Stimulated activated CD4-positive, alpha-beta T cell treated with anti-CD3 and anti-CD28 coated beads, Interleukin-15, amount 100 ng/mL, for 24 hours (primary cell): ENCODE measurements at places on chromosomes 5 and 9.

- no peak for DNase-seq
Measured at GRCh38 chr5:41246376-41246775, 33.0 kb upstream of the C6 start.

- DNase-seq: no peak
Measured at GRCh38 chr9:2132484-2133082, 117.4 kb downstream of the SMARCA2 start.

DNA sequence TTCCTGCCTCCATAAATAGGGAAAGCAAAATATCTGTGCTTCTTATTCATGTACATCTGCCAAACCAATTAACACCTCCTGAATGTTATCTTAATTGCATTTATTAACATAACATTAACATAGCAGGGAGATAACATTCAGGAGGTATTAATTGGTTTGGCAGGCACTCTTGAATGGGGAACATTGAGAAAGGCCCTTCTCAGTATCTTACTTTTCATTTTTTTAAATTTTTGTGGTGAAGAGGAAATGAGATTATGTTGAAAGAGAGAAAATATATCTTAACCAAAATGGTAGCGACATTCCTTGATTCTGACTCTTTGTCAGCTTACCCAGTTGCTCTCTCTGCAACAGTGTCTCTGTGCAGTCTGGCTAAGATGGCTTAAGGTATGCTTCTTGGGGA lies 100.4 kb upstream of the TLE1 start:
- no peak for DNase-seq

GRCh38 chr9:123536455-123536868 lies 180.5 kb downstream of the CRB2 start:
- no peak for DNase-seq

DNA sequence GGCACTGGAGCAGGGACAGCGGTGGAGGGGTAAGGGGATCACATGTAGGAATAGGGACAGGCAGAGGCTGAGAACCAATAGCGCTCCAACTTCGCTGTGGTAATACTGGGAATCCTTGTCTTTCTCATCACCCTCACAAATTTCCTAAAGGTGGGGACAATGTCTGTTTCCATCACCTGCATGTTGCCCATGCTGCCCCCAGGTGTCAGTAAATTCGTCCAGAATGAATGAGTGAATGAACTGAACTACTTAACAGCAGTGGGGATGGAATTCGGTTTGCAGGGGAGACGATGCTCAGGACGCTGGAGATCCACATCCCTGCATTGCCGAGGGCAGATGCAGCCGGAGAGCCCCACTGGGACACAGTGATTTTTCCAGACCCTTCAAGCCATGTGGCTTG lies 129.9 kb downstream of the PDZD2 start:
- no peak for DNase-seq

DNA sequence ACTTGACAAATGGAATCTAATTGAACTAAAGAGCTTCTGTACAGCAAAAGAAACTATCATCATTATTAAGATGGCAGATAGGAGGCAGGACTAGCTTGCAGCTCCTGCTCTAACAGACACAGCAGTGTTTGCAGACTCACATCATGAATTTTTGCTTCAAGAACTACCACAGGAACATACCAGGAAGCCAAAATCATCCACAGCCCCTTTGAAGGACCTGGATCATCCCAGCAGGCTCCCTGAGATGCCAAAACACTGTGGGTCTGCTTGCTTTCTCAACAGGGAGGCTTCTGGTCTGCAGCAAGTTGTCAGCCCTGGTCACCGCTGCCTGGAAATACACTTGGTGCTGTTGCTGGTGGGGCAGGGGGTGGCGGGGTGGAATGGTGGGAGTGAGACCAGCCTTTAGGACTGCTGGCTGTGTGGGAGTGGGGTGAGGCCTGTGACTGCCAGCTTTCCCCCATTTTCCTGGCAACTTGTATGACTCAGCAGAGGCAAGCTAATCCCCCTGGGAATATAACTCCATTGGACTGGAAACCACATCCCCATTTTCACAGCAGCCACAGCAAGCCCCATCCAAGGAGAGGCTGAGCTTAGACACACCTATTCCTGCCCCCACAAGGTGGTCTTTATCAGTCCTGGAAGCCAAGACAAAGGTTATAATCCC lies 533.8 kb upstream of the CYLC2 start:
- no peak for DNase-seq

DNA sequence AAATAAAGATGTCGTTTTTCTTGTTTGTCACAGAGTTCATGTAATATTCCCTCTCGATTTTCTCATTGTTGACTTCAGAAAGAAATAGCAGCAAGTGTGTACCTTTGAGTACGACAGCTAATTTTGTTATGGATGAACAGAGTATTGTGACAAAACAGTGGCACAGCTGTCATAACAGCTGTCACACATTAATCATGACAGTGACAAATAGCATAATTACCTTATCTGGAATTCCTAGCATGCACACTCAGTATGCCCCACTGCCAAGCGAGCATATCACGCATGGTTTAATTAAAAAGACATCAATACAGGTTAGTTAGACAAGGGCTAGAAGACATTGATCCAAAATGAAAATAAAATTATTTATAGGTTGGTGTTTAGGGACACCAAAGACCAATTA lies 375.1 kb downstream of the SPATA31D1 start:
- no peak for DNase-seq

DNA sequence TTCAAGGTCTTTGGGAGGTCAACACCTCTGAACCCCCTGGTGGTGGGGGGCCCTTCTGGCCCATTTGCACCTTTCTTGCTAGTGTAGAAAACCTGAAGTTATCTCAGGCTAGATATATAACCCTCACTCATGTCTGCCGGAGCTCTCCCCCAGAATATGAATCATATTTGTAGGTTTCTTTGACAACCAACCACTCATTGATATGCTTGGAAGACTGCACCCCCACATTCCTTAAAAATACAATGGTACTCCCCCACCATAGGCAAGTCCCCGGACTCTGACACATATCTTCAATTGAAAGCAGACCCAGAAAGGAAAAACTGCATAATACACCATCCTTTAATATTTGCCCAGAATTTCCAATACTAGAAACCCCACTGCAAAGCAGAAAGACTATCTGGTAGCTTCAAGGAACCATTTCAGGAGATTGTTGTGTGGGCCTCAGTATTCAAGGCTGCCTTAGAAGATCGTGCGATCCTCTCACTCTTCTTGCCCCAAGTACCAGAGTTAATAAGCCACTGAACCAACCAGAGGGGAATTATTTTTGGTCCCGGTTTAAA lies 978 bp upstream of the UBE2B start:
- DNase-seq: peak; percentile 11

DNA sequence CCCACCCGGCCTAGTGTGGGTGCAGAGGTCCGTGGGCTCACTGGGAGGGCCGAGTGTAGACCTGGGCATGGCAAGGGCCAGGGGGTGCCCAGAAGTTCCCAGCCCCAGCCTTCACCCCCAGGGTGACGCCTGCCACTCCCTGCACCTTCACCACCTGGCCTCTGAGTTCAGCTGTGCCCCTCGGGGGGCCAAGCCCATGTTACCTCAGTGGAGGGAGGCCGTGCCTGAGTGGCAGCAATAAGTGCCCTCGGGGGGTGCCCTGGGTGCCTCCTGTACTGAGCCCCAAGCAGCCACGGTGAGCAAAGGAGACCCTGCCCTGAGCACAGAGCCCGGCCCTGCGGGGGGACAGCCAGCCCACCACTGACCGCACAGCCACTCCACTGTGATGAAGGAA lies 10.3 kb upstream of the FCN2 start:
- no peak for DNase-seq

DNA sequence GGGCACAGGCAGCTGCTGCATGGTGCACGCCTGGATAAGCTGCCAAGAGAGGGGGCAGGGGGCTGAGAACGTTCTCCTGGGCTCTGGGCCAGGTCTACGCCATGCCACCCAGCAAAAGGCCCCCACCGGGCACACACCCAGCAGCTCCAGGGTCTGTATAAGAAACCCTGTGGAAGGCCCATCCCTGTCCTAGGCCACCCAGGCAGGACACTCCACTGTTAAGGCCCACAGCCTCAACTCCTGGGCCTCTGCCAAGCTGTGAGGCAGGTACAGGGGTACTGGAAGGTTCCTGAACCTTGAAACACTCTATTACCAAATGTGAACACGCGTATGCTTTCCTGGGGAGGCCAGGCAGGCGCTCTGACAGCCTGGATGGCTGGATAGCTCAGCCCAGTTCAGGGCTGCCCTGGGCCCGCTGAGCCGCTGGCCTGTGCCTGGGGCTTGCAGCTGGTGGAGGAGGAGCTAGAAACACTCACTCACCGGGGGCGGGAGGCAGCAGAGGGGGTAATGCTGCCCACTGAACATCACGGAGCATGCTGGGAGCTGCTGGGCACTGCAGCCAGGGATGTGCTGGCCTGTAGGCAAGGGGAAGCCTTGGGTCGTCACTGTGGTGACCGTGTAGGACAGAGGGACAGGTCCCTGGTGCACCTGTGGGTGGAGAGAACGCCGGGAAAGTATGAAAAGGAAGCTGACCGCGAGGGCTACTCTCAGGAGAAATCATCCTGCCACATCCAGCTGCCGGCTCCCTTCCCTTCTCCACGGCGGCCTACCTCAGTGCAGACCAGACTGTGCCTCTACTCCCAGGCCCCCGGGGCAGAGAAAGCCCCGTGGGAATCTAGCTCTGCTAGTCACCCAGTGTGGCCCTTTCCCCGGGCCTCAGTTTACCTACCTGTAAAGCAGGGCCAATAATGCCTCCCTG lies 6.0 kb downstream of the RNF44 start:
- peak; percentile 57 for DNase-seq

DNA sequence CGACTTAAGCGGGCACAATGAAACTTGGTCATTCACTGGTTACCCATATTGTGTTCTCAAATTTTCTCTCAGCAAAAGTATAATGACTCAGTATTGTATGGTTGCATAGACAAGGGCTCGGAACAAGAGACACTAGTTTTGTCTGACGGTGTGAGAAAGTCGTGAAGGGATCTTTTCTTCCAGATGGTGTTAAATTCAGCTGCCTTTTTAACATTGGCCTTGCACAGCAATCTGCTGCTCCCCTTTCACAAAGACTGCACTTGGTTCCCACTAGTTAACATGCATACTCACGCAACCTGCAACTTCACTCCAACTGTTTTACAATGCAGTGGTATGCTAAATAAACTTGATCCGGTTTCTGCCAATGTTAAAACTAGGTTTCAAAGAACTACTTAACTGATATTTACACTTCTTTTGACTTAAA lies 219.2 kb downstream of the MEF2C start:
- no peak for DNase-seq

- no peak for DNase-seq
Measured at GRCh38 chr5:116492776-116493175, 81.8 kb downstream of the SEMA6A start.

GRCh38 chr9:136544548-136544963 lies 1.3 kb downstream of the NOTCH1 start:
- peak; percentile 81 for DNase-seq

DNA sequence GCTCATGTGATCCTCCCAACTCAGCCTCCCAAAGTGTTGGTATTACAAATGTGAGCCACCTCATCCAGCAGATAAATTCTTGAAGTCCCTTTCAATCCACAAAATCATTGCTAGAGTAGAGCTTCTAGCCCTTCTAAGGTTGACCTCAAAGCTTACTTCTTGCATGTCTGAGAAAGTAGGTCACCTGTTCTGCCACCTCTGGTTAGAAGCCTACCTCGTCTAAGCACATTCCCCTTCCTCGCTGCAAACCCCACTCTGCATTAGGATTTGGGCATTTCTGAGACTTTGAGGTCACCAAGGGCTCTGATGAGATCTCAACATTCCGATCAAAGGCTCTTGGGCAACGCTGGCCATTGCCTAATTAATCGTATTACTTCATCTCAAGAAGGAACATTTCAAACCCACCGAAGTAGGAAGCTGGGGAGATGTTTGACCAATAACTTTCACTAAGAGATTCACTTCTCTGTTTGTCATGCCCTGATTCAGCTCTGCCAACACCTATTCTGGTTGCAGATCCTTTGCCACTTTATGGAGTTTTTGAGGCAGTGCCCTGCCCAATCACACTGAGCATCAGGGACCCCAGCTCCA lies 8.6 kb downstream of the ADAM19 start:
- DNase-seq: no peak

DNA sequence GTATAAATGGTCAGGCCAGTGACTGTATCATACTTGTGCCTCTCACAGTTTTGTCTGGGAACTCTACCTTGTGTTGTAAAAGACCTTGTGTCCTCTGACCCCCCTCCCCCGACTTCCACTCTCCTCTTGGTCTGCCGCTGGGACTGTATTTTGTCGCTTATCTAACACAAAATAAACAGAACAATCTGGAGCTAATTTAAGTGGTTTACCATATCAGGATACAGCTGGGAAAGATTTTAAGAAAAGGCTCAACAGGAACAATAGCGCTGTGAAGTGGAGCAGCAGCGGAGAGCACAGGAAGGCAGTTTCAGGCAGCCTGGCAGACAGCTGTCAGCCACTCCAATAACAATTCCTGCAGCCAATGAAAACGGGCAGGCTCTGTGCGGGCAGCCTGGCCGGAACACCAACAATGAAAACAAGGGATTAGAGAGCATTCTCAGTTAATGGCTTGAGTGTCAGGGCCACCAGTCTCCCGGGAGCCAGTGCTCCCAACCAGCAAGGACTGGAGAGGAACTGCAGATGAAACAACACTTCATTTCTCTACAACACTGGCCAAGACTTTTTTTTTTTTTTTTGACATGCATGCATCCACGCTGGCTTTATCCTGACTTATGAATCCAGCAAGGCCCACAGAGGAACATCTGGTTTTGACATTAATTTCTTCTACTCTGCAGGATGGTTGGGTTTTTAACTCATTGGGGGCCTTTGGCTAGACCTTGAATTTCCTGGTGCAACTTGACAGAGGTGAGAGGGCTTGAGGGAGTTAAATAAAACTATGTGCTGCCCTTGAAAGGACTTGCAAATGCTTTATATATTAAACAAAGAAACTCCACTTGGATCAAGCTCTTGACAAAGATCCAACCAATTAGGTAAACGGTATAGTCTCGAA lies 76.7 kb downstream of the ARSB start:
- no peak for DNase-seq
